SJCRH30 (cell line): ENCODE measurements at places on chromosomes 13 and 19.

- DNase-seq, result no peak
These were observed 1.9 kb downstream of the BBC3 start for GRCh38 chr19:47228937-47229675.

GRCh38 chr13:70568571-70568970 lies 460.3 kb upstream of the KLHL1 start:
- DNase-seq, result peak; percentile 64

DNA sequence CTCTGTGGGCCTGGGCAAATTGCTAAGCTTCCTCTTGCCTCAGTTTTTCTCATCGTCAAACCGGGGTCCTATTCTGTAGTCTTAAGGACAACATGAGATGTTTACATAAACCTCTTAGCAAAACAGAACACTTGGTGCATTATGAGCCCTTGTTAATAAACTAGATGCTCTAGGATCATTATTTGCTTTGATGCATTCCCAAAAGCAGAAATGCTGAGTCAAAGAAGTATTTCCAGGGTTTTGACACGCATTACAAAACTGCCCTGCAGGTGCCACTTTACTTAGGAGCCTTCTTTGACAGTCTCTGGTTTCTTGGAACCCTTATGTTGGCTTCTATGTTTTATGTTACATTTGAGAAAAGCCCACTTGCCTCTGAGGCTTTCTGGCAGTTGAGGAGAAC lies 12.1 kb downstream of the AKAP11 start:
- DNase-seq, result no peak

GRCh38 chr19:56538761-56539263 lies at the start of gene ZFP28:
Gene ZFP28 (plus strand): TSS chr19:56538948. CDS start chr19:56539019, 71 bp downstream.
- peak; percentile 89 for DNase-seq

DNA sequence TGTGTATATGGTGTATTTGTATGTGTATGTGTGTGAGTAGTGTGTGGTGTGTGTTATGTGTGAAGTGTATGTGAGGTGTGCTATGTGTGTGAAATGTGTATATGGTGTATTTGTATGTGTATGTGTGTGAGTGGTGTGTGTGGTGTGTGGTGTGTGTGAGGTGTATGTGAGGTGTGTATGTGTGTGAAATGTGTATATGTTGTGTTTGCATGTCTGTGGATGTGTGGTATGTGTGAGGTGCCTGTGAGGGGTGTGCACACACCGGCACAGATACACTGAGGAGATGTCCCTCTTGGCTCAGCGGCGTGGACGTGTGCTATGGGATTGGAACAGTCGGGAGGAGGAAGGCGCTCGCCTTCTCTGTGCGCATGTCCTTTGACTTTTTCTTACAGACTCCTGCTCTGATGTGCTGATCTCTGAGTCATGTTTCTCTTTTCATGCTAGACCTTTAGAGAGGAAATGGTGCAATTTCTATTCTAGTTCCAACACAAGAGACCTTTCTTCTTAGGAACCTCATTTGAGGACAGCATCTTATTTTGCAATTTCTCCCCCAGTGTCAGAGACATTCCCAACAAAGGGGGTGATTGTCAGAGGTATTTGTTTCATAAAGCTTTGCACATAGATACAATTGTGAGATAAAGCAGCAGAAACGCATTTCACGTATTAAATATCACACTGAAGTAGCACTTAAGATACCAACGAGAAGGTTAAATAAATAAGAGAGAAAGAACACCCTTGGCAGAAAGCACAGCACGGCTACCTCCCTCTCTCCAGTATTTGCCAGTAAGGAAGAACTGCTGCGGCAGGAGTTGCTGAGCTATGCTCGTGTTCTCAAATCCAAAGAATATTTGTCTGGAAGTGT lies 11.3 kb upstream of the TNFRSF19 start:
- peak; percentile 89 for DNase-seq

GRCh38 chr19:16363133-16363851 lies 38.7 kb downstream of the KLF2 start:
- DNase-seq, result no peak

DNA sequence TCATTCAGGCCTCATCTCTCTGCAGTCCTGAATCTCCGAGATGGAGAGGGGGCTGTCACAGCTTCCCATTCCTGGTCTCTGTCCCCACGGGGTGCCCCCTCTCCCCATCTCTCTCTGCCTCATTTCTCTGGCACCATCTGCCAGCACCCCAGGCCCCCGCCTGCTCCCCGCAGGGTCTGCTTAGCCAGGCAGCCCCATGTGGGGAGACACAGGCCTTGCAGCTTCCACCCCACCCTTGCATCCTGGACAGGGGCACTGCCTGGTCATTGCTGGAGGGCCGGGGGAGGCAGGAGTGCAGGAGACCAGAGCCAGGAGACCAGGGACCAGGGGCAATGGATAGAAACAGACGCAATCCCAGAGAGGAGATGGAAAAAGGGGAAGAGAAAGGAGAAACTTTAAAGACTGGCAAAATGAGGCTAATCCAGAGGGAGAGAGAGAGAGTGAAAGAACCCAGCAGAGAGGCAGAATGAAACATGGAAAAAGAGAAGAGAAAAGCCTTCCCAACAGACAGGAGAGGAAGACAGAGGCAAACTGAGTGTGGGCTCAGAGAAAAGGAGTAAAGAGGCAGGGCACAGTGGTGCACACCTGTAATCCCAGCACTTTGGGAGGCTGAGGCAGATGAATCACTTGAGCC lies 8.8 kb upstream of the GIPR start:
- no peak for DNase-seq

- peak; percentile 48 for DNase-seq
These were observed 838 bp downstream of the PPP2R1A start for GRCh38 chr19:52190487-52191293.

DNA sequence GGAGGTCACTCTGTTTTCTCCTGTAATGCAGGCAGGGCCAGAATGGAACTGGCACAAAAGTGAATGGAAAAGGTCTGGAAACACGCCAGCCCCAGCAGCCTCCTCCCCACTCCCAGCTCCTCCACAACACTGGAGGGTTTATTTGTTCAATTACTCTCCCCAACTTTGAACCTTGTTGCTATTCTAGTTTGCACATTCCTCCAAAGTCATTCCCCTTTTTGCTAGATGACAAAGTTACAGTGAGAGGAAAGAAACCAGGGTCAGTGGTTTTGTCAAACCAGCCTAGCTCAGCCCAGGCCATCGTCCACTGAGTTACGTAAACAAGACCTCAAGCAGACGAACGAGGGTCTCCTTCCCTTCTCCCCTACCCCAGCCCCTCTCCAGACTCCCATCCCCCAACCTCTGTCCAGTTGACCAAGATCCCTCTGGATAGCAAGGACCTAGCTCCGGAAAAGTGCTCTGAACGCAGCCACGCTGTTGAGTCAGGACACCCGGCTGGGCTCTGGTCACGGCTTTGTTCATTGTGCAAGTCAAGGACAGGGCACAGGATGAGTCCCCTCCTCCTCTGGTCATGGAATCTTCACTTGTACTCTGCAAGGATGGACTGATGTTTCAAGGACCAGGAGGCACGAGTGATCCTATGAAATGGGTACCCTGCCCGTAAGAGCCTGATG lies 180.0 kb downstream of the USP12 start:
- no peak for DNase-seq

DNA sequence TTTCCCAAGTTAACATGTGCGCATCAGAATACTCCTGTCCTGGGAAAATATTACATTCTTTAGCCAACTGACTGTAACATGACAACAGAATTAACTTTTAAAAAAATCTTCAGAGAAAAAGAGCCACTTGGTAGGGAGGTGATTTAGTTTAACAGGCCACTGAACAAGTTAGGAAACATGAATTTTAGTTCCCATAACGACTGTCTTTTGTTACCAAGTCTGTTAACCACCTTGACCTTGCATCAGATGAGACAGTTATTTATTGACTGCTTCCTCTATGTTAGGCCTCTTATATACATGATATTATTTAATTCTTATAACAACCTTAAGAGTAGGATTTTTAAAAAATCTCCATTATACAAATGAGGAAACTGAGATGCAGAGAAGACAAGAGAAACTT lies 268.6 kb downstream of the NDFIP2 start:
- DNase-seq, result no peak

DNA sequence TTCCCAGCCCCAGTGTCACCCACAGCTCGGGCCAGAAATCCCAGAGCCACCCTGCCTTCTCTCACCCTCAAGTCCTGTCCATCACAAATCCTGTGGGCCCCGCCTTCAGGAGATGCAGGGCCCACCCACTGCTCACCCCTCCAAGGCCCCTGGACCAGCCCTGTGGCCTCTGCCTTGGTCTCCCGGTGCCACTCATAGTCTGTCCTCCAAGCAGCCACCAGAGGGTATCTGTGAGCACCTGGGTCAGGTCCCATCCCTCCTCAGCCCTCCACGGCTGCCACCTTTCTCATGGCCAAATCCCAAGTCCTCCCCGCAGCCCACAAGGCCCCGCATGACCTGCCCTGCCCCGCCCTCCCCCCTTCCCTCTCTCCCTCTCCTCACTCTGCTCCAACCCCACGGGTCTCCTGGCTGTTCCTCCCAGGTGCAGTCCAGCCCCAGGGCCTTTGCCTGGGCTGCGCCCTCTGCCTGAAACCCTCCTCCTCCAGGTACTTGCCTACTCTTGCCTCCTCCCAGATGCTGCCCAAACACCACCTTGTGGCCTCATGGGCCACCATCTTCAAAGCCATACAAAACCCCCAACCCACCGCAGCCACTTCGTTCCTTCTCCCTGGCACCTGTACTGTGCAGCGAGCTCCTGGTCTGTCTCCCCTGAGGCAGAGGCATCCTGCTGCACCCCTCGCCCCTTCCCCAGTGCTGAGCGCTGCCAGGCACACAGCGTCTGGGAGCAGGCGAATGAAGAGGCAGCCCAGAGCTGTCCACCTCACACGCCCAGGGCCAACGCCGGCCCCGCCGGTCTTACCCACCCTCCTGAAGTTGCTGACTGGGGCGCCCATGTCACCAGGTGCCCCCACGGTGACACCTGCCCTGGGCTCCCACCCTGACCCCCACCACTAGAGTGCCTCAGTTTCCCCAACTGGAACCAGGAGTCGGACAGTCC lies 13.2 kb upstream of the UQCR11 start:
- DNase-seq, result peak; percentile 41

DNA sequence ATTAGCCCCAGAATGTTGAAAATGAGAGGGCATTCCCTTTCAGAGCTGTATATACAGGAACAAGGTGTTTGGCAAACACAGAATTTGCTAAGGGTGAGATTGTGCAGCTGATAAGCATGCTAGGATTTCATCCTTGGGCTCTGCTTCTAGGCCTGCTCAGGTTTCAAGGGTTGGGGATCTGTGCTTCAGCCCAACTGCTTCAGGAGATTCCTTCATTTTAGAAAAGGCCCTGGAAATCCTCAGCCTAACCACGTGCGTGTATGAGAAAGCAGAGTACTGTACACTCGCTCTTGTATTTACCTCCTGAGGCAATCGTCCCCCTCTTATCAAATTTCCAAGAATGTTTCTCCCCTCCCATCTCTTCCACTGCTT lies 291.6 kb upstream of the ARGLU1 start:
- no peak for DNase-seq

GRCh38 chr13:42380420-42381164 lies 108.6 kb downstream of the AKAP11 start:
- no peak for DNase-seq

GRCh38 chr13:94056362-94056990 lies 423.0 kb downstream of the DCT start:
- no peak for DNase-seq

- no peak for DNase-seq
These were observed 4.7 kb upstream of the GNA15 start for GRCh38 chr19:3131168-3131567.

GRCh38 chr19:55855160-55855559 lies 18.8 kb downstream of the NLRP4 start:
- no peak for DNase-seq

GRCh38 chr19:54356444-54357056 lies 8.2 kb downstream of the LAIR1 start:
- no peak for DNase-seq

- no peak for DNase-seq
These were observed 51.7 kb upstream of the SERPINE3 start for GRCh38 chr13:51287758-51288157.

- DNase-seq, result no peak
These were observed 98.3 kb downstream of the AKAP11 start for GRCh38 chr13:42370229-42370628.

GRCh38 chr13:20801707-20802106 lies 27.9 kb upstream of the EEF1AKMT1 start:
- DNase-seq, result no peak

GRCh38 chr19:17125728-17126677 lies 50.4 kb downstream of the MYO9B start:
- DNase-seq, result no peak

- no peak for DNase-seq
These were observed 1063.0 kb upstream of the ATXN8OS start for GRCh38 chr13:69044629-69045028.

- no peak for DNase-seq
These were observed 2.6 kb downstream of the NAPSA start for GRCh38 chr19:50362656-50363424.

- DNase-seq, result no peak
These were observed 51.9 kb upstream of the UQCRFS1 start for GRCh38 chr19:29264897-29265296.

DNA sequence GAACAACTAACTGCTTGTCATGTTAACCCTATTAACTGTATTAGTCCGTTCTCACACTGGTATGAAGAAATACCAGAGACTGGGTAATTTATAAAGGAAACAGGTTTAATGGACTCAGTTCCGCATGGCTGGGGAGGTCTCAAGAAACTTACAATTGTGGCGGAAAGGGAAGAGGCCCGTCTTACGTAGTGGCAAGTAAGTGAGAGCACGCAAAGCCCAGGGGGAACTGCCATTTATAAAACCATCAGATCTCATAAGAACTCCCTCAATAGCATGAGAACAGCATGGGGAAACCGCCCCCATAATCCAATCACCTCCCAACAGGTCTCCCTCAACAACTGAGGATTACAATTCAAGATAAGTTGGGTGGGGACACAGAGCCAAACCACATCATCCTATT lies 34.7 kb downstream of the PHF11 start:
- no peak for DNase-seq

GRCh38 chr13:102847272-102848234 lies 1.7 kb downstream of the ERCC5 start:
- DNase-seq, result no peak

- no peak for DNase-seq
These were observed 13.9 kb downstream of the COL4A1 start for GRCh38 chr13:110293037-110293436.

- peak; percentile 21 for DNase-seq
These were observed 47.1 kb upstream of the CNMD start for GRCh38 chr13:52786766-52787165.

- no peak for DNase-seq
These were observed 43.9 kb downstream of the CELF5 start for GRCh38 chr19:3268326-3268725.

DNA sequence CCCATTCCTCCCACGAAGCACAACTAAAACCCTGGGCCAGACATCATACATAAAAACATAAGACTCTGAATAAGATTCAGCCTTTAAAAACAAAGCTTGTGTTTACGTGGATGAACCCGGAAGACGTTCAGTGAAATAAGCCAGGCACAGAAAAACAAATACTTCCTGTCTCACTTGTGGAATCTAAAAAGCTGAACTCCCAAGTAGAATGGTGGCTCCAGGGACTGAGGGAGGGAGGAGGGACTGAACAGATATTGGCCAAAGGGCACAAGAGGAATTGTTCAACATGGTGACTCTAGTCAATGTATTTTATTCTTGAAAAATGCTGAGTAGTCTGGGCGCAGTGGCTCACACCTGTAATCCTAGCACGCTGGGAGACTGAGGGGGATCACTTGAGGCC lies 35.7 kb upstream of the TPM4 start:
- DNase-seq, result no peak
